Mucosa of descending colon (tissue), 3 donors: ENCODE measurements at places on chromosomes 1 and 21. TPM values are rescaled to one million over a fixed set of nuclear protein-coding genes. Genes with fewer than 3 reads are reported as not detected.

- no peak for DNase-seq
Measured at GRCh38 chr1:87329526-87330056, 911 bp downstream of the LMO4 start.

GRCh38 chr1:200075938-200076546, 48.5 kb downstream of the NR5A2 start:
- DNase-seq: no peak

KCNK1 gene
- total RNA-seq: 44.8 TPM

S100A16 gene
- total RNA-seq: 79.9 TPM

- DNase-seq: no peak
Measured at GRCh38 chr1:39102537-39103327, 76.6 kb downstream of the NDUFS5 start.

GRCh38 chr1:229857585-229857984, 209.5 kb upstream of the GALNT2 start:
- DNase-seq: no peak

GRCh38 chr1:82266351-82266750, 465.6 kb downstream of the ADGRL2 start:
- DNase-seq: no peak

LCE1B gene
- not detected for total RNA-seq

GRCh38 chr1:22951796-22952195, 20.9 kb downstream of the LACTBL1 start:
- DNase-seq: no peak

OPRD1 gene
- total RNA-seq: 0.48 TPM

F13B gene
- total RNA-seq: not detected

LDLRAD1 gene
- not detected for total RNA-seq

DNA sequence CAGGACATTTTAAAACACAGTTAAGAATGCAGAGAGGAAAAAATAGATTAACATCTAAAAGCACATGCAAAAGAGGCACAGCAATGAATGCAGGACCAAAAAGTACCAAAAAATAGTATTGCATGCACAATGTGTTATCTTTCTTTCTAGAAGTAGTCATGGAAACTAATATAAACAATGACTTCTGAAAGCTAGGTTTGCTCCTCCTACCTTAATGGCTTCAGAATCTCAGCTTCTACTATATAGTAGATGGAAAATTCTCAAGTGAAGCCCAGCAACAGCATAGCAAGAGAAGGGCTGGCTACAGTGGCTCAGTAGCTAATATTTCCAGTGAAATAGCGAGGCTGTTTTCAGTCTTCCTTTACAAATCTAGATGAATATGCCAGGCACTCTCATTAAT, 125.1 kb downstream of the CRB1 start:
- no peak for DNase-seq
